BE2C (cell line): ENCODE measurements at places on chromosomes 5 and 9.

DNA sequence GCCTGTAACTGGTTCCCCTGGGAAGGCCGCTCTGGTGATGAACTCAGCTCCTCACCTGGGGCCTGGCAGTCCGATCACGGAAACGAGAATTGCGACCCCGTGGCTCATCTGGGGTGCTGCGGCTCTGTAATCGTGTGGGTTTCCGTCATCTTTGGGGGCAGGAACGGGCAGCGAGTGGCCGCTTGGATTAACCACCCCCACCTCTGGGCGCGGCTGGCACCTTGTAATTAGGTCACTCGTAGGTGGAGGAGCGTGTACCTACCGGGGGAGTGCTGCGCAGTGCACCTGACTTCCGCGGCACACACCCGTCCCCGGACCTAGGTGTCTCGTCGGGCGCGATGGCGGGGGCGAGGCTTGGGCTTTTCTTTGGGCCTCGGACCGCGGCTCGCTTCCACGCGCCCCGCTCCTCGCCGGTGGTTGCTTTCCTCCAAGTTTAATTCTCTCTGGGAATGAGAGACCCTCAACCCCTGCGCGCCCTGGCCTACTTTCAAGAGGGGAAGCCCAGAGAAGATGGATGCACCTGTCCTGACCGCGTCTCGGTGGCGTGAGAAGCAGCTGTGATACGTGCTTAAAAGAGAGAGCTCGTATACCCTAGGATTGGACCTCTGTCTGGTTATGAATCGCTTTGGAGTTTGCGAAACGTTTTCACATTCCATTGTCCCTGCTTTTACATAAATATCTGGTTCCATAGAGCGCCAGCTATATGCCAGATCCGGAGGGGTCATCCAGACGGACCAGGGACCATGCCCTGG is 744 bp upstream of the PPP2CA start:
- DNase-seq: no peak

DNA sequence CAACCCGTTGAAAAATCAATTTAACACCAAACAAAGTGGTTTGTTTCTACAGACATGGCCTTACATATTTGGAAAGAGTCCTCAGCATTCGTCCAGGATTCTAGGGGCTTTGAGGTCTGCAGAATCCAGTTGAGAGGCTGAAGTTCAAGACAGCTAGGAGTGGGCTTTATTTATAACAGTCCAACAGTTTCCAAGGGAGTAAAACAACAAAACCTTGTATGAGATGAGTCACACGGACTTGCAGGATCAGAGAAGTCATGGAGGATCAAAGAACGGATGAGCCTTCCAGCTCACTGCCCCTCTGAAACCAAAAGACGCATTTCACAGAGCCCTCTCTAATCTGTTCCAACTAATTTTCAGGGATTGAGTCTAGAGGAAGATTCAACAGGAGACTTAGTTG is 11.1 kb upstream of the ESM1 start:
- DNase-seq: no peak

DNA sequence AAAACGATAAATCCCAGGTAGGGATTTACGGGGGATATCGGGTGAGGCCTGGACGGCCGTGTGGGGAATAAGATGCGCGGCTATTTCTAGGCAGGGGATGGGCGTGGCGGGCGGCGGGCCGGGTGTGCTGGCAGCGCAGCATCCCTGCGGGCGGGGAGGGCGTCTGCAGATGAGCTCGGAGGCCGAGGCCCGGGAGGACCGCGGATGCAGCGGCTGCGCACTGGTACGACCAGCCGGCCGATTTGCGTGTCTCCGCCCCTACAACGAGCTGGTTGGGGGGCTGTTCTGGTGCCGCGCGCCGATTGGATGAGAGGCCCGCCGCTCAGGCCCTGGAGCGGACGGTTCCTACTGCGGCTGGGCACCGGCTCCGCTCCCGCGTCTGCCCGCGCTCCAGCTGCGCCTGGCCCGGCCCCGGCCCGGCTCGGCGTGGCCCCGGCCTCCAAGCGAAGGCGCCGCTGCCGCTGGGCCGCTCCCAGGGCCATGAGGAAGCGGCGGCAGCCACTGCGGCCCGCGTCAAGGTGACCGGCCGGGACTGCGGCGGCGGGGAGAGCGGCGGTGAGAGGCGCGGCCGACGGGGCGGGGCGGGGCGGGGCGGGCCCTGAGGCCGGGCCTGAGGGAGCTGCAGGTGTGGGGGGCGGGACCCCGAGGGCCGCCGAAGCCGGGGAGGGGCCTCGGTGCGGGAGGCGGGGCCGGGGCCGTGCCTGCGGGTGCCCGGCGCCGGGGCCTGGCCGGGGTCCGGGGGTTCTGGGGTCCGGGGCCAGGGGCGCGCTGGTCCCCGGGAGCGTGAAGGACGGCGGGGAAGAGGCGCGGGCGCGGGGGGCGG is at the start of gene RALGPS1:
Gene RALGPS1 (plus strand): TSS at position 325 of the 823 bp plus-strand sequence. CDS start 47,508 bp downstream, outside the sequence.
- DNase-seq: peak; percentile 99

DNA sequence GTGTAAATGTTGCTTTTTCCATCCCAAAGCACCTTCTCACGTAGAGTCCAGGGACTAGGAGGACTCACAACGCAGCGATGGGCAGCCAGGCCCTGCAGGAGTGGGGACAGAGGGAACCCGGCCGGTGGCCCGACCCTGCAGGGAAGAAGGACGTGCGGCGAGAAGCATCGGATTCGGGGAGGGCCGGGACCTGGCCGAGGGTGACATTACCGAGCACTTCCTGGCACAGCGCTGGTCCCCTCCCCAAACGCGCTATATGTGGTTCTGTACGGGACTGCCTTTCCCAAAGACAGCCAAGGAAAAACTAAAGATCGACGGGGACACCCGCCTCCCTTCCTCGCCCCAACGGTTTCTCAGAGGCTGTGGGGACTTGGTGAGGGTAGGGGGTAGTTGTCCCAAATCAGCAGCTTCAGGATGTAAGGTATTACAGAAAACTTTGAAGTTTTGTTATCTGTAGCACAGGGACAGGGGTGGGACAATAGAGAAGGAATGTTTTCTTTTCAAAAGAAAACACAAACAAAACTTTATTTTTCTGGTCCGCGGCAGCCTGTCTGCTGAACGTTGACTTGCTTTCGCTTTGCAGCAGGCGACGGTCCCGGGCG is 887 bp upstream of the MAP3K1 start:
- DNase-seq: peak; percentile 48

DNA sequence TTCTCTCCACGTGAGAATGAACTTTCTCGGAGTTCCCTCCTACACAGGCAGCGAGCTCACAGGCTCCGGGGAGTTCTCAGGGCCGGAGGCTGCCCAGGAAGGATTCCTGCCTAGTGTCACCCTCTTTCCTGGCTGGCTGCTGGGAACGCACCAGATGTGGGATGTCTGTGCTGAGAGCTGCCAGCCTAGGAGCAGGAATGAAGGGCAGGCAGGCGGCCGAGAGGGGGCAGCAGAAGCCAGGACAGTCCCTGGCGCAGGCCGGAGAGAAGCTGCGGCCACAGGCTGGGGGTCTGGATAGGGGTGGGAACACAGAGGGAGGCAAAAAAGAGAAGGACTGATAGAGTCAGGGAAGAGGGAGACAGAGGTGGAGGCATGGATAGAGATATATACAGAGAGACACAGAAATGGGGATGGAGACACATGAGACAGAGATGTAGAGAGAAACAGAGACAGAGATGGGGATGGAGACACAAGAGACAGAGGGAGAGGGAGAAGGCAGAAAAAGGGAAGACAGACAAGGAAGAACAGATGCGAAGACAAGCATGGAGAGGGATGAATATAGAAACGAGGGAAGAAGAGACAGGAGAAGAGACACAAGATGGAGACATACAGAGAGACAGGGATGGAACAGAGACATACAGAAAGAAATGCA is 25.3 kb upstream of the ENHO start:
- DNase-seq: peak; percentile 93

DNA sequence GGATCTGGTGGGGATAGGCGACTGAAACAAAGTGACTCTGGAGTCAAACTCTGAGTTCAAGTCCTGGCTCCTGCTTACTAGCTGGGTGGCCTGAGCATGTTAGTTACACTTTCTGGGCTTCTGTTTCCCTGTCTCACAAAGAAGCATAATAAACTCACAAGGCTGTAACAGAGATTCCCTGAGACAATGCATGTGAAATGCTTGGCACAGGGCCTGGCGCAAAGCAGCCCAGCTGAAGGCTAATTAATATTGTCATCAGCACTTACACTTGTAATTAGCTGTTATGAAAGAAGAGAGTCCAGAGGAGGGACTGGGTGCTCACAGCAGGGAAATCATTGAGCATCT is 64.1 kb upstream of the SPOCK1 start:
- no peak for DNase-seq

GRCh38 chr9:28970241-28970654 is 1397.0 kb upstream of the C9orf72 start:
- no peak for DNase-seq

GRCh38 chr9:68996462-68996861 is 17.5 kb downstream of the PRKACG start:
- DNase-seq: no peak

DNA sequence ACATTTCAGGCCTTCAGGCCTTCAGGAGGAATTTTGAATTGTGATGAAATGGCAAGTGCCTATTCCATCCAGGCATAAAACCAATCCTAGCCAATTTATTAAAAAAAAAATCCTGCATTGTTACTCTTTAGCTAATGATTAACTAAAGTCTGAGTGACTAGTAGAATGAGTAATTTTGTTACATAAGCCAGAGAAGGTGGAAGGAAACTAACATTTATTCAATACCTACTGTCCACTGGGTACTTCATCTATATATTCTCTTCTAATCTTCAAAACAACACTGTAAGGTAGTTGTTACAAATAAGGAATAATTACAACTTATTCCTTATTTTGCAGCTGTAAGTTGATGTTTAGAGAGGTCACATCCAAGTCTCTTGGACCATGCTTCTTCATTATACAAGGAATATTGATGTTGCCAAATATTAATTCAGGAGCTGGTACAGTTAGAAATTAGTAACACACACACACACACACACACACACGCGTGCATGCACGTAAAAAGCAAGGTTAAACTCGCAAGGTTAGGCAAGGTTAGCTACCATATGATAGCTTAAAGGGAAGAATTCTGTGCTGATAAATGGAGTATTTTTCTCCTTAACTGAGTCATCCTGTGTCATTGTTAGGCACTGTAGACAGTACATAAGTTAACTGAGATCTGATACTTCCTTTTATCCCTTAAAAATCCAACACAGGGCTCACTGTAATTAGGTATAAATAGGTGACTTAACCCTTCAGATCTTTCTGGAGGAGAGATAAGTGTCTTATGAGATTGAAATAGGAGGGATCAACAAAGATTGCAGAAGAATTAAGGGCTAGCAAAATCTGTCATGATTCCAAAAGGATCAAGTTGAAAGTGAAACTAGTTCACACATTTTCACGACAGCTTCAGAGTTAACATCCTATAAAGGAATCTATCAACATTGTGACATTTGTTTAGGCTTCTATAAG is 596.9 kb downstream of the PDE4D start:
- DNase-seq: no peak

- peak; percentile 50 for DNase-seq
These were observed 54.5 kb upstream of the FST start for GRCh38 chr5:53425687-53426511.

DNA sequence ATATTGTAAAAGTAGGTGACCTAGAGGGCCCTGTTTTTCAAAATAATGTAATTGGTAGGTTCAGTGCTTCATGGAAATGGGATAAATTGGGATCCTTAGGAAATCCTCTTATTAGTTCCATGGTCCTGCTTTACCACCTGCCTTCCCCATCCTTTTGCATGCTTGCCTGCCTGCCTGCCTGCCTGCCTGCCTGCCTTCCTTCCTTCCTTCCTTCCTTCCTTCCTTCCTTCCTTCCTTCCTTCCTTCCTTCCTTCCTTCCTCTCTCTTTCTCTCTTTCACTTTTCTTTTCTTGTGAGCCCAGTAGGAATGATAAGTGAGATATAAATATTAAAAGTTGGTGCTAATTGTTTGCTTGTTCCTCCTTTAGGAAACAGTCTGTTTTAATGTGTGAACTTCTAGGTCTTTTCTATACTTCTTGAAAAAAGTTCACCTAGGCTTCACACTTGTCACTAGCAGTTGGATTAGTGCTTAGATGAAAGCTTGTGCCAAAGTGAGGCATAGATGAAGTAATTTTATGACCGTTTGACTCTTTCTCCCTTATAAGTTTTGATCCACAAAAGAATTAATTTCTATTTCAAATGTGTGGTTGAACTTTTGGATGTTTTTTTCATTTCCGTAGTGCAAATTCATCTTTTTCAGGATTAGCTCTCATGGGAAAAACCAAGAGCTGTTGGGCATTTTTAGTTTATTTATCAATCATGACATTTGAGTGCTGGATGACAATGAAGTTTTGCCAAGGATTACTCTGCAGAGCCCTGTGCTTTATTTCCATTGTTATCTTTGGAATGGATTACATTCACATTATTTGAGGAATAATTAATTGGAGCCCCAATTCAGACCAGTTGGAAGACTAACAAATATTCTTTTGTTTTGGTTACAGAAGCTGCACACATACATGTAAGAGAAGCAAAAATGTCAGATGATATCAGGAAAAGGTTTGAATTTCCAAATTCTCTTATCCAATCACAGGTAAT is 30.7 kb downstream of the FOCAD start:
- DNase-seq: no peak

DNA sequence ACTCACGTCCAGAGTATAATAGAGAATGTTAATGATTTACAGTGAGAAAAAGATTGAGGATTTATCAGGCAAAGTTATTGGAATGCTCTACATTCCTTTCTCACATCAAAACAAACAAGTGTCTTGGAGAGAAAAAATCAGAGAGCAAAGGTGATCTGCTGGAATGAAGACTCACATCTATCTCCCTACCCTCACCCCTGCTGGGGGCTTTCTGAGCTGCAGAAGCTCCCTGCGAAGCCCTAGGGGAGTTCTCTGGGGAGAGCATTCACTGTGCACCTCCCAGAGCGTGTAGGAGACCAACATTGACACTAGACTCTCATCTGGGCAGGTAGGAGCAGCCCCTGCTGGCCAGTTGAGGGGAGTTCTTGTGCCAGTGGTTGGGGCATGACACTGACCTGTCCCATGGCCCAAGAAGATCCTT is 76.6 kb upstream of the ADAMTS16 start:
- no peak for DNase-seq
